Naive thymus-derived CD8-positive, alpha-beta T cell (primary cell): ENCODE measurements at places on chromosomes 7 and 10.
A peak's percentile ranks its signal among the peaks of the same experiment; 100 is the strongest.

DNA sequence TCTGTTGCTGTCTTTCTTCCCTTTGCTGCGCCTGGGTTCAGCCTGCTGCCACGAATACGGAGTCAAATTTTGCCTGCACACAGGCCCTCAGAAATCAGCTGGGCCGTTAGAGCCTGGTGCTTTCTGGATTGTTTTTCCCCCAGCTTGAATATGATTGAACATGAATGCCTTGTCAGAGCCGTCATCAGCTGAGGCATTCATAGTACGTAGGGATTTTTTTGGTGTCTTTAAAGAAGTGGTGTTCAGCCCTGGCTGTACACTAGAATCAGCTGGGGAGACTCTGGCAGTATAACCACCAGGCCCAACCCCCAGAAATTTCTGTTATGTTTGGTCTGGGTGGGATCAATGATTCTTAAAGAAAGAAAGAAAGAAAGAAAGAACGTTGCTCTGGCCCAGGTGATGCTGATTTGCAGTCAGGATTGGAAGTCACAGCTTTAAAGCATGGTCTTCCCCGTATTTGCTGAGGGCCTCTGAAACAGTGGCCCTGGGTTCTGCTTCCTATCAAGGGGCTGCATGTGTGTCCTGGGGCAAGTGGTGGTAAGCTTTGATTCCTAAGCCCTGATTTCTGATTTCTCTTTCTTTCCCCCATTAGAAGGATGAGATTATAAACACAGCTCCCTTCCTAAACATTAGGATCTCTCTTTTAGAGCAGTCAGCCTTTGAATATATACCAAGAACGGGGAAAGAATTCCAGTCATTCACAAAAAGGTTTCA, 24.7 kb downstream of the NUB1 start:
- DNase-seq, result no peak

DNA sequence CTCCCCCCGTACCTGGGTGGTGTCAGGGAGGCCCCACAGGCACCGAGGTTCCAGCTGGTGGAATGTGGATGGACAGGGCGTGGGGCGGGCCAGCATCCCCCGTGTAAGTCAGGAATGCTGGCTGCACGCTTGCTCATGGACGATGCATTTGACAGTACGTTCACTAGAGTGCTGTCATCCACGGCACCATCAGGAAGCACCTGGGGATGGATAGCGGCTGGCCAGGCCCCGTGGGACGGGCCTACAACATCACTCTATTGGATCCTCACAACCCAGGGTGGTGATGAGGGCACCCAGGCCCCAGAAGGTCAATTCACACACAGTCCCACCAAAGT, 63.6 kb downstream of the INSIG1 start:
- DNase-seq, result no peak

DNA sequence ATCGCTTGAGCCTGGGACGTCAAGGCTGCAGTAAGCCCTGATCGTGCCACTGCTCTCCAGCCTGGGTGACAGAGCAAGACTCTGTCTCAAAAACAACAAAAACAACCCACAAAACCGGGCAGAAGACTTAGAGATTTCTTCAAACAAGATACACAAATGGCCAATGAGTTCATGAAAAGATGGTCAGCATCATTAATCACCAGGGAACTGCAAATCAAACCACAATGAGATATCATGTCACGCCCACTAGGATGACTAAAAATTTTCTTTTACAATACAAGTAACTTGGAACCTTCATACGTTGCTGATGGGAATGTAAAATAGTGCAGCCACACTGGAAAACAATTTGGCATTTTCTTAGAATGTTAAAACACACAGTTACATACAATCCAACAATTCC, 77.3 kb upstream of the GRID1 start:
- DNase-seq, result no peak

GRCh38 chr7:102044984-102045673, 227.7 kb downstream of the CUX1 start:
- no peak for DNase-seq

DNA sequence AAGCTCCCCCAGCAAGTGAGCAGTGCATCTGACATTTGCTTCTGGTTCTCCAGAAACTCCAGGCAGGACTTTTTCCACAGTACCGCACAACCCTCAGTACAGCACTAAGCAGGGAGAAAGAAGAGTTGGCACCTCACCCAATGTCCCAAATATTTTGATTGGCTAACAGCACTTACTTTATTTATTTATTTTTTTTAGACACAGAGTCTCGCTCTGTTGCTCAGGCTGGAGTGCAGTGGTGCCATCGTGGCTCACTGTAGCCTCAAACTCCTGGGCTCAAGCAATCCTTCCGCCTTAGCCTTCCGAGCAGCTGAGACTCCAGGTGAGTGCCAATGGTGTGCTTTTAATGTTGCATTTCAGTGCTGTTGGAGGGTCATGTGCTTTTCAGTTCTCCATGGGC, 200.3 kb upstream of the ZMIZ1 start:
- DNase-seq, result no peak

DNA sequence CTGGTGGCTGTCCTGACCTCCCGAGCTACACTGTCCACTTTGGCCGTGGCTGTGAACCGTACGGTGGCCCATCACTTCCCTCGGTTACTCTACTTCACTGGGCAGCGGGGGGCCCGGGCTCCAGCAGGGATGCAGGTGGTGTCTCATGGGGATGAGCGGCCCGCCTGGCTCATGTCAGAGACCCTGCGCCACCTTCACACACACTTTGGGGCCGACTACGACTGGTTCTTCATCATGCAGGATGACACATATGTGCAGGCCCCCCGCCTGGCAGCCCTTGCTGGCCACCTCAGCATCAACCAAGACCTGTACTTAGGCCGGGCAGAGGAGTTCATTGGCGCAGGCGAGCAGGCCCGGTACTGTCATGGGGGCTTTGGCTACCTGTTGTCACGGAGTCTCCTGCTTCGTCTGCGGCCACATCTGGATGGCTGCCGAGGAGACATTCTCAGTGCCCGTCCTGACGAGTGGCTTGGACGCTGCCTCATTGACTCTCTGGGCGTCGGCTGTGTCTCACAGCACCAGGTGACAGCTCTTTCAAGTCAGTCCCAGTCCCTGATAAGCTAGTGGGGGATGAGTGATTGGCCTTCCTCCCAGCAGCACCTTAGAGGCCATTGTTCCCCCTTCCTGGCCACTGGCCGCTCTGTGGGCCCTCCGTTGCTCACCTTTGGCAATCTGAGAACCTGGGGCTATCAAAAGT, 3.0 kb downstream of the CHPF2 start:
- DNase-seq, result no peak

DNA sequence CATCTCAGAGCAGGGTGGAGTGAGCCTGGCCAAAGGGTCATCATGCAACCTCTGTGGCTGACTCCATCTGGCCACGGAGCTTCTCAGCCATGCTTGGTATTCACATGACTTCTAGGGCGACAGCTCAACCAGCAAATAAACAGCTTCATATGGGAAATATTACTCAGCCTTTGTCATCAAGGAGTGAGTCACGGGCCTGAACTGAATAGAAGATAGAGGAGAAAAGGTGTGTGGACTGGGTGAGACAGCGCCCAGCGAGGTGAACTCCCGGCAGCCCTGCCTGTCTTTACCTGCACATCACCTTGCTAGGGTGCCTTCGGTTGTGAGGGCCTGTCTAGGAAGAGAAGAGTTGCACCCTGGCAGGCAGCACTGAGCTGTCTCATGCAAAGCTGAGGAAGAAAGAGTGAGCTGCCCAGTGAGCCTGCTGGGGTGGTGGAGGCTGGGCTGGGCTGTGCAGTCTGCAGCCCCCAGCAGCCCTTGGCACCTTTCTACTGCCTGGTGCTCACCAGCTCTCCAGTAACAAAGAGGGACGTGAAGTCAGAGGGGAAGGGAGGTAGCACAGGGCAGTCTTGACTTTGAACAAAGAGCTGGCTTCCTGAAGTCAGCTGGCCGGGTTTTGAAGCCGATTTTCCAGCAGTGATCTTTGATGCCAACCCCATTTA, 114.2 kb downstream of the EGFR start:
- DNase-seq, result no peak

DNA sequence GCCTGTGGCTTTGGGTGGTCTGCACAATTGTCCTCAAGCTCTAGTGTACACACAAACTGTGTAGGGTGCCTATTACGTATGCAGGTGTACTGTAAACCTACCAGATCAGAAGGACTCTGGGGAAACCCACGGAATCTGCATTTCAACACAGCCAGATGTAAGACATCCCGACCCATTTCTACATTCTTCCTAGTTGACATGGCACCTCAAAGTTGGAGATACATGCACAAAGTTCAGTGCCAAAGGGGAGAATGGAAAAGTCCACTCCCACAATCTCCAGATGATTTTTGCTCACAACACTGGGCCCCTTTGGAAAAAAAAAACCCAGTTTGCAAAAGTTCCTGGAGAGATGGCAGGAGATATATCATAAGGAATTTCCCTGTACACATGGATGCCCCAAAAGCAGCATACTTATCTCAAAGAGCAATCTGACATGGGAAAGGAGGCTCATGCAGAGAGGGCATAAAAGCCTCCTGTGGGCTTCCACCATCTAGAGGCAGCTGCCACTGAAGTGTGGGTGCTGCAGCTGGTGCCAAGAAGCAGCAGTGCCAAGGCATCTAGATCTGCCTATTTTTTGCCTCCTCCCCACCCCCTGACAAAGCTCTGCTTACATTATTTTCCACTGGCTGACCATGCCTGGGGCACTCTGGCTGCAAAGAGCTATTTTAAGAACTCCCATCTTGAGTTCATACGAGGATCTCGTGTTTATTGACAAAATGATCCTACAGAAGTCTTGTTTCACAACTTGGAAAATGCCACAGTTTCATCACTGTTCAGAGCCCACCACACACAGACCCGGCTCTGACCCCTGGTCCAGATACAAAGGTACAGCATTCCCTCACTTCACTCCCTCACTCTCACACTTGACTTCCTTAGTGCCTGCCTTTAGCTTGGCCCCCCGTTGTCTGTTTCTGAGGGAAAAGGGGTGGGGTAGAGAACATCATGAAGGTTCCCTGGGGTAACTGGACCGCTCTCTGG, 12.9 kb downstream of the TECTB start:
- no peak for DNase-seq

DNA sequence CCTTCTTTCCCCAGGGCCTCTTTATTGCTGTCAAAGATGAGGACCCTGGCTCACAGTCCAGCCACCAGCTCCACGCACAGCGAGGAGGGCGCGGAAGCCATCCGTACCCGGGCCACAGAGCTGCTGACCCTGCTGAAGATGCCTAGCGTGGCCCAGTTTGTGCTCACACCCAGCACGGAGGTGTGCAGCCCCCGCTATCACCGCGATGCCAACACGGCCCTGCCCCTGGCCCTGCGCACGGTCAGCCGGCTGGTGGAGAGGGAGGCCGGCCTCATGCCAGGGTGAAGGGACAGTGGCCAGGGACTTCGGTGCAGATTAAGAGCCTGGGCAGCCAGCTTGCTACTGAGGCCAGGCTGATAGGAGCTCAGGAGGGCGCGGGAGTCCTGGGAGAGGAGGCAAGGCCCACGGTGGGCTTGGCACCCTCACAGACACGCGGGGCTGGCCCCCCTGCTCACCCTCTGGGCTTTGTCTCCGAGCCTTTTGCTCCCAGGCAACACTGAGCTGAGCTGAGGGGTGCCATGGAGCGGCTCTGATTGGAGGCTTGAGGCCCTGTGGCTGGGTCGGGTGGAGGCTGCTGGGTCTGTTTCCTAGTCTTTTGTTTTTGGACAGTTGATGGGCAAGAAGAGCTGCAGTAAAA, 15.8 kb downstream of the AP5Z1 start:
- DNase-seq, result no peak

DNA sequence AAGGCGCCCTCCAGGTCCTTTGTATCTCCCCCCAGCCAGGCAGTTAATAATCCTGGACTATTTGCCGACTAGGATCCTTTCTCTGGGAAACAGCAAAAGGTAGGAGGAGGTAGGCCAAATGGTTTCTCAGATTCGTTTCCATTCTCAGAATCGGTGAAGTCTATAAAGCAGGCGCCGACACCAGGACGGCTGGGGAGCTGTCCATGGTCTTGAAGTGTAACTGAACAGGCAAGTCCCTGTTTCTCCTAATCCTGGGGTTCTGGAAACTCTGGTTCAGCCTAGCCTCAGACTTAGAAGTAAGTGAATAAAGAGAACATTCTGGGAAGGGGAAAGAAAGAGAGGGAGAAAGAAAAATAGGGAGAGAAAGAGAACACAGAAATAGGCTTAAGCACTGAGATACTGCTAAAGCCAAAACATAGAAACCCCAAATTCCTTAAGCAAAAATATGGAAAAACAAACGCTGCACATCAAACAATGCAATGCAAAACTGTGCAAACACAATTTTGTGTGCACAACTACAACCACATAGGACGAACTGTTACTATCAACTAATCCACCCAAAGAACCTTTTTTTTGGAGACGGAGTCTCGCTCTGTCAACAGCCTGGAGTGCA, 11.1 kb upstream of the INA start:
- DNase-seq, result peak; percentile 13

DNA sequence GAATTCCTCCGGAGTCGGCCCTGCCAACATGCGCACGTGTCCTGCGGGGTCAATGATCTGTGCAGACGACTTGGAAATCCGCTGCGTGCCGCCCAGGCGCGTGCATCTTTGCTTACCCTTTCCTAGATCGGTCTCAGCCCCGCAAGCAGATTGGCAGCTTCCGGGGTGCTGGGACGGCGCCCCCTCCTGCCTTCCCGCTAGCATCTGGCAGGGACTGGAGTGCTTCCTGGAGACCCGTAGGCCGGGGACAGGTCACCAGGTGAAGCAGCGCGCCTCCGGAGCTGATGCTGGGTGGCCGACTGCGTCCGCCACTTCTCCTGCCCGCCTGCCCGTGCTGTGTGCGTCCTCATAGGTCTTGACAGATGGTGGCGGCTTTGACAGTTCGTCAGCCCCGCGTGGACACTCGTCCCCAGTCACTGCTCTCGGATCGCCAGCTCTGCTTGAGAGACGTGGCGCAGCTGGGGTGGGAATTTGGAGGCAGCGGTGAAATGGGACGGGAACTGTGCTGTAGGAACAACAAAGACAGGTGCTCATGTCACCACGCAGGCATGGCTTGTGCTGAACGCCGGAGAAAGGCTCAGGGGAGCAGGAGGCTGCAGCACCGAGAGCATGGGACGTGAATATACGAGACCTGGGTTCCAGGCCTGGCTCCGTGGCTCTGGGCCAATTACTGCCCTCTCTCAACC, 21.9 kb upstream of the KCNK18 start:
- DNase-seq, result no peak

- DNase-seq, result no peak
Measured at GRCh38 chr10:44998146-44998631, 2.5 kb upstream of the ZNF22 start.

DNA sequence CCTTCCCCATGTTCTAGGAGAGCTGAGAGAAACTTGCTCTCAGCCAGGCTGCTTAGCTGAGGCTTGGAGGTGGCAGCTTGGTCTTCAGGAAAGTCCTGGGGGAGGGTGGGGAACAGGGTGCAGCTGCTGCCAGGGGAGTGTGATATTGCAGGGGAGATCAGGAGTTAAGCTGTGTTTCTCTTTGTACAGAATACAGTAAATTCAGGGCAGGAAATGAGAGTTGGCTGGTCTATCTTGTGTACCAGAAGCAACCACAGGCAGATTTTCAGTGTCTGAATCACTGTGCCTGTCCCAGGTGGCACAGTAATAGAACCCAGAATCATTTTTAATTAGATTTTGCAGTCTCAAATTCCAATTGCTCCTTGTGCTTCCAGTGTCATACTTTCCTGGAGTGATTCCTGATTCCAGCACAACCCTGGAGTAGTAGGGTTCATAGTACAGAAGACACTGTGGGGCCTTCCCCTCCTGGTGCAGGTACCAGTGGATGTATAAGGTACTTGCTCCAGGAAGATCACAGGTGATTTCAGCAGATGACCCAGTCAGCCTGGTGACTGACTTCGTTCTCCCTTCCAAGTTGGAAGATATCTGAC, 94.0 kb upstream of the TARP start:
- no peak for DNase-seq

- DNase-seq, result no peak
Measured at GRCh38 chr10:21749788-21750187, 215.8 kb downstream of the MLLT10 start.
